ENCODE measurements at places on chromosomes 3 and 15.

GRCh38 chr3:54905261-54905888 is 22.5 kb downstream of the LRTM1 start:
- no peak for DNase-seq

GRCh38 chr3:98901119-98901391 is 440 bp downstream of the DCBLD2 start:
- DNase-seq, result peak; percentile 2

GRCh38 chr3:61875976-61876671 is 314.8 kb downstream of the PTPRG start:
- no peak for DNase-seq

GRCh38 chr3:178300441-178300959 is 235.7 kb upstream of the KCNMB2 start:
- no peak for DNase-seq

DNA sequence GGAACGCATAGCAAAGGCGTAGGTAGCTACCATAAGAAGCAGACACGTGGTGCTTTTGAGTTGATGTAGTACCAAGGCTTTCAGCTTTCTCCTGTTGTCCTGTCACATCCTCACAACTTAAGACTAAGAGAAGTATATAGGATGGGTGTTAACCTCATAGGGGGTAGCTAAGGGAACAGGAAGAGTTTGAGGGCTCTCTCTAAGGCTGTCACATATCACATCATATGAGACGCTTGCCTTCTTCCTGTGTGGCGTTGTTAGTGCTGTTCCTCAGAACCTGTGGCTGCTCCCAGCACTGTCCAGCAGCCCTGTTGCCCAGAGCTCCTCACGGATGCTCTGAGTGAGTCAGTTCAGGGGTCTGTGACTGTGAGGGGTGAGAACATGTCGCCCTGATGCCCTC is 14.7 kb downstream of the DHX30 start:
- no peak for DNase-seq

DNA sequence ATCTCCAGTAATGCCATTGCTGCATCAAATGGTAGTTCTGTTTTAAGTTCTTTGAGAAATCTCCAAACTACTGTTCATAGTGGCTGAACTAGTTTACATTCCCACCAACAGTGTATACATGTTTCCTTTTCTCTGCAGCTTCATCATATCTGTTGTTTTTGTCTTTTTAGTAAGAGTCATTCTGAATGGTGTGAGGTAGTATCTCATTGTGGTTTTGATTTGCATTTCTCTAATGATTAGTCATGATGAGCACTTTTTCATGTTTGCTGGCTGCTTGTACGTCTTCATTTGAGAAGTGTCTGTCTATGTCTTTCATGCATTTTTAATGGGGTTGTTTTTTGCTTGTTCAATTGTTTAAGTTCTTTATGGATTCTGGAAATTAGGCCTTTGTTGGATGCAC is 10.2 kb upstream of the GCSAM start:
- DNase-seq, result no peak

DNA sequence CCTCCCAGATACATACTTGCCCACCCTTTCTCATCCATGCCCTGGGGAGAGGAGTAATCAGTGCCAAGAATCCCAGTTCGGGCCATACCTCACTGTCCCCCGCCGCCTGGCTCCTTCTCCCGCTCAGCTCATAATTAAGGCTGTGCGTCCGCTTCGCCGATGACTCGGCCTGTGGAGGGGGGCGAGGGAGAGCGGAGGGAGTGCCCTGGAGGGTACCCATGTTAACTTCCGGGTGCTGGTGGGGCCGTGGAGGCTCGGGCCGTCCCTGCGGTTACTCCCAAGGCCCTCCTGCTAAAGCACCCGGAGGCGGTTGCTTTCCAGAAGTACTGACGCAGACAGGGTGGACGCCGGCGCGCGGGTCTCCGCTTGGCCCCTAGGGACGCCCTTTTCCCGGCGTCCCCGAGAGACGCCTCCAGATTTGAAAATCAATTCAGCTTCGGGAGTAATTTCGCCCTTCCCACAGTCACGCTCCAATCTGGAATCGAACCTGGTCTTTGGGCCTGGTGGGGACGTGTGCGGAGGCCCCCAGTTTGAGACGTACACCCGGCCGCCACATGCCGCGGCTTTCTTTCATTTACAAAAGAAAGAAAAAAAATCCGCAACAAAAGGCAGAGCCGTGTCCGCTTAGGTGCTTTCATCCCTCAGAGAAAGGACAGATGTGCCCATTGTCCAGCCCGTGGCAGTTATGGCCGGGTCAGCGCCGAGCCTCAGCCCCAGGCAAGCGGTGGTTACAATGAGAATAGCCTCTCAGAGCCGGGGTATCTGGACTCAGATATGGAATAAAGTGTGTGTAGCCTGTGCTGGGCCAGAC is 1.0 kb upstream of the ONECUT1 start:
- no peak for DNase-seq

GRCh38 chr3:197753263-197753662 is 3.6 kb downstream of the FYTTD1 start:
- DNase-seq, result no peak
